ENCODE measurements at places on chromosomes 7 and 10.

- DNase-seq = no peak
Measured at GRCh38 chr7:24905996-24906770, 73.8 kb downstream of the OSBPL3 start.

DNA sequence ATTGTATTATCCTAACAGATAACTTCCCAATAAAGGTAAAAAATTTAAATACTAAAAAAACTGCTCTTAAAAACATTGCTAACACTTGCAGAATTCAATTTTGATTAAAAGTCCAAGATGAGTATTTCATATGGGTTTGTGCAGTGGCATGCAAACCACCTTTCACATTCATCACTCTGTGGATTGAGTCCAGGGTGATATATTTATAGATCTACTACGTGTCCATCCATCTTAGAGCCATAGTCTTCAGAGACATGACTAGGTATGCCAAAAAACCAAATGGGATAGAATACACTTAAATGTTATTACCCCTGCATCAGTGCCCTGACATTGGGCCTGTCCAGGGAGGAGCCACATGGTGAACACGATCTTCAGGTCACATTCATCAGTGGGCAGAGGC lies 96.0 kb downstream of the DOCK4 start:
- no peak for DNase-seq

DNA sequence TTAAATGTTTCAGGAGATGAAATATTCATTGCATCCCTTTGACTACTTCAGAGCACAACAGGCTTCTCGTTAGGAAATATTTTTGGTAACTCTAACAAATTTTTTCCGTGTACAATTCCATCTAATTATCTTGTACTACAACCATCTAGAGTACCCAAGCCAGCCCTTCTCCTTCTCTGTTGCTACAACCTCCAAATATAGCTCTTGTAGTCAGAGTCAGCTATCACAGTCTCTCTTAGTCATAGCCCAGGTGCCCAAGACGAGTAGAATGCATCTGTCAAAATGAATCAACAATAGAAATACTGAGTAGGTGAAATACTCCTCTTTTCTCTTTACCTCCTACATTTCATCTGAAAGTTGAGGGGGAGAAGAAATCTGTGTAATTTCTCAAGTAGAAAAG lies 74.0 kb downstream of the INHBA start:
- peak; percentile 22 for DNase-seq

- DNase-seq = no peak
Measured at GRCh38 chr7:134071355-134072331, 55.5 kb upstream of the LRGUK start.

- no peak for DNase-seq
Measured at GRCh38 chr7:158267742-158268435, 319.7 kb downstream of the PTPRN2 start.

All from lung microvascular endothelial cell (primary cell).